ENCODE measurements at places on chromosomes 2 and 18. TPM values are rescaled to one million over a fixed set of nuclear protein-coding genes. Genes with fewer than 3 reads are reported as not detected.
A peak's percentile ranks its signal among the peaks of the same experiment; 100 is the strongest.

GRCh38 chr2:139271149-139271548, 491.0 kb upstream of the NXPH2 start:
- no peak for DNase-seq

- no peak for DNase-seq
Measured at GRCh38 chr2:48588745-48589144, 28.9 kb upstream of the GTF2A1L start.

DNA sequence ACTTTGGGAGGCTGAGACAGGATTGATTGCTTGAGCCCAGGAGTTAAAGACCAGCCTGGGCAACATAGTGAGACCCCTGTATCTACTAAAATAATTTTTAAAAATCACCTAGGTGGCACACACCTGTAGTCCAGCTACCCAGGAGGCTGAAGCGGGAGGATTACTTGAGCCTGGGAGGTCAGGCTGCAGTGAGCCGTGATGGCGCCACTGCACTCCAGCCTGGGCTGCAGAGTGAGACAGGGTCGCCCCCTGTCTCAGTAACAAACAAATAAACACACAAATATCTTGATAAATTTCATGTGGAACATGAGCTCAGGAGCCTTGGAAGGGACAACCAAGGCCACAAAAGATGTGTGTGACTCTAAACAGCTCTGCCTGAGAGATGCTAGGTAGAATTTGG, 11.7 kb upstream of the ANKRD53 start:
- no peak for DNase-seq

DNA sequence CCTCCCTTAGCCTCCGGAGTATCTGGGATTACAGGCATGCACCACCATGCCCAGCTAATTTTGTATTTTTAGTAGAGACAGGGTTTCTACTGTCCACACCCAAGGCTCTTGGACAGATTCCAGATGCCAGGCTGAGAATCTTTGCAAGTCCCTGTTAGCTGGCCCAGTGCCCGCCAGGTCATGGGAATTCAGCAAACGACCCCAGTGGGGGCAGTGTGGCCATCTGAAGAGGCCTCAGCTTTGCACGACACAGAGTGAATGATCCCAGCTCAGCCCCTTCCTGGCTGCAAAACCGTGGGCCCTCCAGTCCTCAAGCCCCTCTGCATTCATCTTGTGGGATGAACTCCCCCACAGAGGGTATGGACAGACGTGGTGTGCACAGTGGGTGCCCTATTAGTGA, 179.5 kb upstream of the ID2 start:
- peak; percentile 70 for DNase-seq

GRCh38 chr2:129721846-129722245, 257.6 kb upstream of the RAB6C start:
- no peak for DNase-seq

DNA sequence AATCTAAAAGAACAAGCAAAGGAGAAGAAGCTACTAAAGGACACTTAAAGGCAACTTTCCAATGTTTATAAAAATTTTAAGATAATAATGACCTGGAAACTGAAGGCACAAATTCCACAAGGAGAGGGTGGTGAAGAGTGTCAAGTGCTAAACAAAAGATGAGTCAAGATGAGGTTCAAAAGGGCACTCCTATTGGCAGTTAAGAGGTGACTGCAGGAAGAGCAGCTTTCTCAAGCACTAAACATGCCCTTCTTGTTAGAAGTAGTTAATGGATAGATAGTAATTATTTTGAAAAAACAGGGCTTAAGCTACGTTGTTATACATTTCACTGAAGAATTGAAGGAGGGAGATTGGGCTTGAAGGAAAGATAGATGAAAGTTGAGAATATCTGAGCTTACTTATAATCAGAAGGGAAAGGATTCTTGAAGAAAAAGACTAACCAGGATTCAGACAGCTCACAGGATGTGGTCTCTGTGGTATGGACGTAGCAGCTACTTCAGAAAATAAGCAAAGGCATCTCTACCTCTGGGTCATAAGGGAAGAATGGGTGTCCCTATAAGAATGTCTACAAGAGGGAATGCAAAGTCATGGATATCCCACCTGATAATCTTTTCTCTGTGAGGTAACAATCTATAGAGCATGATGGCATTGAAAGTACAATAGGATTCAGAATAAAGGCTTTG, 454.7 kb upstream of the SLC39A10 start:
- no peak for DNase-seq

Gene ING5
- total RNA-seq: 18.3 TPM

- no peak for DNase-seq
Measured at GRCh38 chr2:96176661-96177060, 31.4 kb upstream of the DUSP2 start.

GRCh38 chr2:128503399-128504245, 185.0 kb upstream of the HS6ST1 start:
- no peak for DNase-seq

DNA sequence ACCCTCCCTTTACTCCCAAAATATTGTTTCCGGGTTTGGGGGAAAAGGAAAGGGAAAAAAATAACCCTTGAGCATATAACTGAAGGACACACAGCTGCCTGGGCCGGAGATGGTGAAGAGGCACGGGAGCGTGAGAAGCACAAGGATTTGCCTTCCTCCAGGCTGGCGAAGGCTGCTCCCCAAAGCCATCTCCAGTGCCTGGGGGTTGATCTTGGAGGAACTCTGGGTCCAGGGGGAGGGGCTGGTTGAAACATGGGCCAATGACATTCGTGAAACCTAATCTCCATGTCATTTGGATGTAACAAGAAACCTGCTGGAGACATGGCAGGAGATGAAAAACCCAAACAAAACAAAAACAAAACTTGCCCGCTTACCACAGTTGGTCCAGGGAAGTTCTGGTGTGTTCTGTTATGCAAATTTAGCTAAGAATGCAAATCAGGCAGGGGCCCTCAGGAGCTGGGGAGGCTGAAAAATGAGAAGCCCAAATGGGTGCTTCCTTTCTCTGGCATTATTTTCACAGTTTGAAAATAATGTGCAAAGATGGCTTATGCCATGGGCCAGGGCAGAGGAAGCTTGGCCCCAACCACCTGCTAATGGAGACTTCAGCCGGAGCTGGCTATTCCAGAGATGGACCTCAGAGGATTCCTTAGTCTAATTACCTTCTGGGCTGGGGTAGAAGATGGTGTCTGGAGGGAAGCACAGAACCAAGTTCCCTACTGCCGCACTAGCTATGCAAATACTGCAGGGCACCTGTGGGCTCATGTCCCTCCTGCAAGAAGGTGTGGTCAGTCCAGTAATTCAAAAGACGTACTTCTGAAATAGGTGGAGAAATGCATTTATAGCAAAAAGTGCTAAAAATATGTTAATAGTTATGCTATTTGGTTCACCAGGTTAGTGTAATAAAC, 180.9 kb downstream of the BCL2 start:
- no peak for DNase-seq

GRCh38 chr2:225998653-225999052, 599.1 kb downstream of the NYAP2 start:
- no peak for DNase-seq

DNA sequence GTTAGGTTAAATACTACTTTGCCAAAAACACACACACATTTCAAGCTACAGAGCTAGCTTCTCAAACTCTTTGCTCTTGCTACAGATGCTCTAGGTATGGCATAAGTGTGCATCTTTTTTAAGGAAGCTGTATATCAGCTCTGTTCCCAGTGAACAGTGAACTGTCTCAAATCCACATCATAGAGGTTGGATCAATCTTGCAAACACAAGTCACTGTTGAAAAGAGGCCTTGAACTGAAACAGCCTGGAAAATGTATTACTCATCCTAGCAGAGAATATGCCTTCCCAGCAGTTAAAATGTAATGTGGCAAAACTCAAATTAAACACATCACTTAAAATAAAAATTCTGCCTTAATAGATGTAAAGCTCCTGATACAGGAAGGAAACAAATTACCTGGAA, 151.8 kb downstream of the WDPCP start:
- no peak for DNase-seq

DNA sequence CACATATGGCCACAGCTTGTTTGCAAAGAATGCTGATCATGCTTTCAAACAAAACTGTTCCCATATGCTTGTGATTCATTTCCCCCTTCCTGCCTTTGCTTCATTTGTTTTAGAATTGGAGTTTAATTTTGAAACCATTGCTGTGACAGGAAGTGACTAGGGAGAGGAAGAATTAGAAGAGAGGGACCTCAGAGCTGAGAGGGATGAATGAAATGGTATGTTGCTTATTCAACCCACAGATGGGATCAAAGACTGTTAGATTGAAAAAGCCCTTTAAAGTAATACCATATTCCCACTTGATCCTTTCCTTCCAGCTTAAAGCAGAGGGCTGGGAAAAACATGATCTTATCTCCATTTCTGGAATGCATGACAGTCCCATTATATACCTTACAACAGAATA, 106.2 kb upstream of the RNF152 start:
- DNase-seq: no peak

DNA sequence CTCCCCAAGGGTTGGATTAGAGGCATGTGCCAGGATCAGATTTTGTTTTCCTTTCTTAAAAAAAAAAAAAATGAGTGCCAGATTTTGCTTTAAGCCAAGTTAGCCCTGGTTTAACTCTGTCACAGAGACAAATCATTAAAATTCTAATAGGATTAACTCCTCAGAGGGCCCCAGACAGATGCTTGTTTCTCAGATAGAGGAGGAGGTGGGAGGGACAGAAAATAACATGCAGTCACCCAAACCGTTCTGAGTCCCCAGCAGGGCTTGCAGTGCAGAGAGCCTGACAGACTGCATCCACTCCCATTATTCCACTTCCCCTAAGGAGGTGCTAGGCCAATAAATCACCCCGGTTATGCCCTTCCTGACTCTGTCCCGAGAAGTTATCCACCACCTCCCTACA, 6.3 kb upstream of the PROKR1 start:
- no peak for DNase-seq

Gene KCNG2
- 0.32 TPM for total RNA-seq

Gene SAG
- not detected for total RNA-seq

DNA sequence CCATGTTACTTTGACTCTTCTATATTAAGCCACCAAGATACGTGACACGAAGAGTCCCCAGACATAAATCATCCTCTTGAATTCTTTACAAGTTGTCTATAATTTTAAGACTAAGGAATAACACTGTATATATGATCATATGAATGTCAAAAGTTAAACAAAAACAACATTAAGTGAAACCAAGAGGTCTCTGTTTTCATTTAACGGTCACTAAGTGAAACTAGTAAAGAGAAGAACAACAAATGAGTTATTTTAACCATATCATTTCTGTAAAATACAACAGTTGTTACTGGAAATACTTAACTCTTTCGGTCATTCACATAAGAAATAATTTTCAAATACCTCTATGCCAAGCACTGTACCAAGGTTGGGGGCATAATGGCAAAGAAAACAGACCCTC, 45.7 kb upstream of the STK17B start:
- no peak for DNase-seq

DNA sequence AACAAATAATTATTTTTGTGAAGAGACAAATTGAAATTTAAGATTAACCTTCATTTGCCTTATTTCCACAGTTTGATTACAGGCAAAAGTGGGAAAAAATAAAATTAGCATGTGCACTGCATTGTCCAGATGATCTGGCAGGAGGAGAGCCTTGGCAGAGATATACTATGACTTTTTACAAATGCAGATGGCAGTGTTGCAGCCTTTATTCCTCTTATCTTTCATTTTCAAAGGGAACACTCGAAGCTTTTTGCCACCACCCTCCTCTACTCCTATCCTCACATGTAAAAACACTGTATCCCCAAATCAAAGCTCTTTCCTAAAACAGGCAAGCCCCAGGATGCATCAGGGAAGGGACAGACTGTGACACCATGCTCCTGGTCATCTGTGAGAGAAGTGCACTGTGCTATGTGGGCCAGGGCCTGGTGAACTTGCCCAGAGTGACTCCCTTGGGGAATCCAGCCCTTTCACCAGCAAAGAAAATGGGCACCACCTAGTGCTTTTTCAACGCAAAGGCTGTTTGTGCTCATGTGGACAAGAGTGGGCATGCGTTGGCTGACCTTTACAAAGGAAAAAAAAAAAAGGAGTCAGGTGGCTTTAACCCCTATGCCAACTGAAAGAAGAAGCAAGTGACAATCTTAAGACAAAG, 74.7 kb upstream of the ETAA1 start:
- peak; percentile 29 for DNase-seq

GRCh38 chr2:170973492-170974303, 44.6 kb downstream of the GORASP2 start:
- DNase-seq: peak; percentile 88

Gene CCDC74A
- 4.1 TPM for total RNA-seq

DNA sequence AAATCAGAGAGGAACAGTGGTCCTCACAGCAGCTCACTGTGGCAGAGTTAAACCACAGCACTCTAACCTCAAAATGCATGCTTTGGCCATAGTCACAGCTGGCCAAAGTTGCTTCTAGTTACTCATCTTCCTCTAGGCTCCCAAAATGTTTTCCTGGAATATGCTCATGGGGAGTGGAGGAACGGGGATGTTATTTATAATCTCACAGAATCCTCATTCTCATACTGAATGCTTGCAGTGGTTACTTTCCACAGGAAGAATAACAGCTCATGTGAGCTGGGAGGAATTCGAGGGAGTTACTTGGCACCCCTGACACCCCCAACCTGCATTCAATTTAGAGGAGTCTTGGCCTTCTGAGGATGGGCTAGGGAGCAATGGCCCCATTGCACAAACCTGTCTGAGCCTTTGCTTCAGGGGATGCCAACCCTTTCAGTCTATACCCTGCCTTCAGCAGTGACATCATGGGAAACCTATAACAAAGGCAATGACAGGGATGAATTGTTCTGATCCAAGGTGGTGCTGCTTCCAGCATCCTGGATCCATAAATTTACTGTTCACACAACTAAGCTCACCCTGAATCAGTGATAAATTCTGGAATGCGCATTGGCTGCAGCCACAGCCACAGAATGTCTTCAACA, 22.4 kb upstream of the CCBE1 start:
- no peak for DNase-seq

- no peak for DNase-seq
Measured at GRCh38 chr2:156867201-156867600, 390.3 kb upstream of the GALNT5 start.

- no peak for DNase-seq
Measured at GRCh38 chr18:677951-678381, 20.5 kb downstream of the TYMS start.

Gene IFIH1
- total RNA-seq: 16.1 TPM

DNA sequence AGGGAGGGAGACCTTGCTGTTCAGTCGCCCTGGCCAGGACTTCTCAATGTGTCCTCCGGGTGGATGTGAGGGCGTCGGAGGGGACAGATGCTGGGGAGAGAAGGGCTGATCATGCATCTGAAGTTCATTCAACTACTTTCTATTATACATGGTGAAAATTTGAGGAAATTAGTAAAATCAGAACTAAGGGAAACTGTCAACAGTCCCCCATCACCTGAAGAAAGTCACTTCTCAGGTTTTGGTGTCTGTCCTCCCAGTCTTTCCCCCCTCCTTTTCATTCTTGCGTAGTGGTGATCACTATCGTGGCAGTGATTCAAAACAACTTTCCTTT, 17.4 kb upstream of the ACKR3 start:
- no peak for DNase-seq
